GF-D8 (cell line): ENCODE measurements at places on chromosomes 4 and X.

DNA sequence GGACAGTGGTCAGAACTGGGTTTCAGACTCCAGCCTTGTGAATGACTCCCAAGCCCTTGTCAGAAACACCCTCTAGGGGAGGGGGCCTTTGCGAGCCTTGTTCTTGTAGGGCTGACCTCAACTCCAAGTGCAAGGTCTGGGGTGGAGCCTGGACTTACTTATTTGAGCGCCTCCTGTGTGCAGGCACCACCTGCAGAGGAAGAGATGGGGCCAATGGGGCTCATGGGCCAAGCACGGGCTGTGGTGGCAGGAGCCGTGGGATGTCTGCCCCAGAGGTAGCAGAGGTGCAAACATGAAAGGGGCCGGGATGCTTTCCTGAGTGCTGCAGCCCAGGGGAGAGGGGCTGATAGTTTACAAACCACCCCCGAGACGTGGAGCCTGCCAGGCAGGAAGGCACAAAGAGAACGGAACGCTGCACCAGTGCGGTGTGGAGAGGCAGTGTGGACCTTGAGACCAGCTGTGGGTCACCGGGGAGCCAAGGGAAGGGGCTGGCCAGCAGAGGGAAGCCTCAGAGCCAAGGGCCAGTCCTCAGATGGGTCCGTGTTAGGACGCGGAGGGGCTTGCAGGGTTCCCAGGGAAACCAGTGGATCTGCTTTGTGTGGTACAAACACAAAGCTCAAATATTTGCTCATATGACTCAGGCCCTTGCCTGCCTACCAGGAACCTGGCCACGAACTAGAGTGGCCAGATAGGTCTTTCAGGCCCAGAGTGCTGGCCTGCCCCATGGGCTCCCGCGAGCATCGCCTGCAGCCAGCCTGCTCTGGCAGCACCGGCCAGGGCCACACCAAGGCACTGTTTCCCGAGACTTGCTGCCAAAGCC lies 8.7 kb upstream of the TADA2B start:
- no peak for DNase-seq

DNA sequence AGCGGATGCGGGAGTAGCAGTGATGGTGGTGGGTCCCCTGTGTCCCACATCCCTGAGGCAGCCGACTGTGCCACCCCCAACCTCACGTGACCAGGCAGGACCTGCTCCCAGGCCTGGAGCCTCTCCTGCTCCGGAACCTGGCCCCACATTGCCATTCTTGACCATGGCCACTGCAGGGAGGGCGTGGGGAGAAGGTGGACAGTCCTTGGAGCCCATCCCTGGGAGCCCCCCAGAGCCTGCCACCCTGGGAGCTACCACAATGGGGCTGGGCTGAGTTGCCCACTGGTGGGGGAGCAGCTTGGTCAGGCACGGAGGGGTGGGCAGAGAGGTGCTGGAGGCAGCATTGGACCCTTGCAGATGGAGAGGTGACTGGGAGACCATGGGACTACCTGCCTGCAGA lies 36.8 kb downstream of the TMPRSS11A start:
- DNase-seq, result no peak

GRCh38 chr4:88134536-88135355 lies 23.7 kb downstream of the ABCG2 start:
- no peak for DNase-seq

DNA sequence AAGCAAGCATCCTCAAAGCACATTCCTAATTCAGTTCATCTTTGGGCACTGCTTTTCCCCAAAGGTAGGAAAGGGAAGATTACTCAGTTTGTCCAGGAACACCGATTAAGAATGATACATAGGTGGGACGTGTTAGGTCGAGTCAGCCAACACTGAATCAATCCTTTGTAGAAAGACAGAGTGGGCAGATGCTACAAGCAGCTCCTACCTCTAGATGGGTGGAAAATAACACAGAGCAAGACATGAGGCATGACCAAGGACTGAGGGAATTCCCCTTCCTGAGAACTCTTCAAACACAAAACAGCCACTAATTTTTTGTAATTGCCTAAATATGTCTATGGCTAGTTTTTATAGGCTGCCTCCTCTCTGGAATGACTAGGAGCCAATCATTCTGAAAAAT lies 331.7 kb downstream of the HNRNPD start:
- no peak for DNase-seq

DNA sequence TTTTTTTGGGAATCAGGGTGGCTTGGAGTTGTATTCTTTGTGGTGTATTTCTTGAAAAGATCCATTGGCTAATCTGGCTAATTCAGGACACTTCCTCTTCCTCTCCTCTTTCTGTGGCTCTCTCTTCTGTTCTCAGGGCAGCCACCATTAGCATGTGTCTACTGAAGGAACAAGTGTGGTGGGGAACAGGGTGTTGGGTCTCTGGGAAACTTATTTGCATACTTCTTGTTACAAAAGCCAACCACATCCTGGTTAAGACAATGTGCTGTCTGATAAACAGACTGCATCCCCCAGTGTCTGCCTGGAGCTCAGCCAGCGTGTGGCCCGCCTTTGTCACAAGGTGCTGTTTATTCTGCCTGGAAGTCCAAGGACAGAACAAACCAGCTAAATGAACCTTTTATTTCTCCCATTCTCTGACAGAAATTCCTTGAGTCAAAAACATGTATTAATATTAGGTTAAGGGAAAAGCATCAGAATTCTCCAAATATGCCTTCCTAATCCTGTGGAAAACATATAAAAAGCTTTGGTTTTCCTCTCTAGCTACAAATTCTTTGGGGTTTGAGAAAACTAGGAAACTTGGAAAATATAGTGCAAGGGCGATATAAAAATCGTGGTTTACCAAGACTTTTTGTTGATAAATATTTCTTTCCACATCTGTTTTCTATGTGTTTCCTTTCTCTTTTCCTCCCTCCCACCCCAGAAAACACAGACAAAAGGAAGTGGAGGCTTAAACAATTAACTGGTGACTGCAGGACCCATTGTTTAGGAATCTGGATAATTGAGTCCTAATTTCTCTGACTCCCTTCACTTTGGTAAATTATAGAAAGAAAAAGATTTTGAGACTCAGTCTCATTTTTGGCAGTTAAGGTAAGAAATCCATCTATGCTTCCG lies 203.6 kb downstream of the SPRY1 start:
- peak; percentile 97 for DNase-seq

- DNase-seq, result no peak
Observed at GRCh38 chr4:164384416-164384815, 369.5 kb upstream of the SMIM31 start.

GRCh38 chr4:7020290-7020689 lies 22.9 kb upstream of the TADA2B start:
- DNase-seq, result no peak

GRCh38 chr4:121096629-121097028 lies 24.3 kb upstream of the NDNF start:
- no peak for DNase-seq

DNA sequence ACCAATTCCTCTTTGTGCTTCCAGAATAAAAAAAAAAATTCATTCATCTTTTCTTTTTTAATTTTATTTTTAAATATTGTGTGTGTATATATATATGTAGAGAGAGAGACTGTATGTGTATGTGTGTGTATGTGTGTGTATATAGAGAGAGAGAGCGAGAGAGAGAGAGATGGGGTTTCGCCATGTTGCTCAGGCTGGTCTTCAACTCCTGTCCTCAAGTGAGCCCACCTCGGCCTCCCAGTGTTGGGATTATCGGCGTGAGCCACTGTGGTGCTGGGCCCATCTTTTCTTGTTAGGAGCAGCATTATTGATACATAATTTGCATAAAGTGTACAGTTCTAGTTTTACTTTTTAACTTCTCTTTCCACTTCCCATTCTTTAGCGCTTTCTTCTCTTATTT lies 33.6 kb downstream of the KDM6A start:
- no peak for DNase-seq

GRCh38 chr4:100189820-100190642 lies at the start of gene DDIT4L:
TSS of gene DDIT4L (minus strand) at chr4:100190468. CDS start at chr4:100189983, 485 bp downstream.
- no peak for DNase-seq

- no peak for DNase-seq
Observed at GRCh38 chrX:44898411-44899221, 25.6 kb downstream of the KDM6A start.

DNA sequence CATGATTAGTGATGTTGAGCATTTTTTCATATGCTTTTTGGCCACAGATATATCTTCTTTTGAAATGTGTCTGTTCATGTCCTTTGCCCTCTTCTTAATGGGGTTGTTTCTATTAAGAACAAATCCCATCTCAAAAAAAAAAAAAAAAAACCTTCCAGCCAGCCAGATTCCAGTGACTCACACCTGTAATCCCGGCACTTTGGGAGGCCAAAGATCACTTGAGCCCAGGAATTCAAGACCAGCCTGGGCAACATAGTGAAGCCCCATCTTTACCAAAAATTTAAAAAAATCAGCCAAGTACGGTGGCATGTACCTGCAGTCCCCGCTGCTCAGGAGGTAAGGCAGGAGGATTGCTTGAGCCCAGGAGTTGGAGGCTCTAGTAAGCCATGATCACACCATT lies 5.1 kb downstream of the RAB33B start:
- DNase-seq, result no peak

GRCh38 chr4:33883111-33883510 lies 2361.2 kb downstream of the ARAP2 start:
- no peak for DNase-seq

DNA sequence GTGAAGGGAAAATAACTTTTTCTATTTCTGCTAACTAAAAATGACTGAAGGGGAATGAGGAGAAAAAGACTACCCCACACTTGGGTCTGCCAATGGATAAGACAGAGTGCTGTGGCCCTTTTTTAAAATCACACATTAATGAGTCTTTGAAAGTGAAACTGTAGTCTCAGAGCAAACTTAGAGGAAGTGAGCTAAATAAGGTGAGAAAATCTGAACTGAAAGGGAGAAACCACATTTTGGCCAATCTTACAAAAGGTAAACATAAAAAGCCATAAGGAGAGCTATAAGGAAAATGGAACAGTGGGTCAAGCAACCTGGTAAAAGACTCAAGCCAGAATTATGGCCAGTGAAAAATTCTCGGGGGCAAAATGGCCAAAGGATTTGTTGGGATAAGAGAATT lies 755.1 kb upstream of the IGFBP7 start:
- DNase-seq, result no peak
